ENCODE measurements at places on chromosomes 1 and 21.

- DNase-seq, result peak; percentile 65
Observed at GRCh38 chr1:205247130-205247921, 19.6 kb downstream of the TMCC2 start.

DNA sequence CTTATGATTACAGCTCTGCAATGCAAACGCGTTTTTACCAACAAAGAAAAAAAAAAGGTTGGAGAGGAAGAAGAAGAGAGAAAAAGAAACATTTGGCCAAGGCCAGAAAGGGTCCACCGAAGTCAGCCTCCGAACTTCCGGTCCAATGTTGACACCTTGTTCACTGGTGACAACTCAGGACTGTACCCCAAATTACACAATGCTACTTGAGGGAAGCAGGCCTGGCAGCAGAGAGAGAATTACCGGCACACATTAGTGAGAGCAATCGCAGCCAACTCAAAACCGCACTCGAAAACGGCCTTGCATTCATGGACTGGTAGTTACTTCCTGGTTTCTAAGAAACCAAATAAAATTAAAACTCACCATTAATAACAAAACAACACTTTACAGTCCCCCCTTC, 652.5 kb downstream of the KIF26B start:
- no peak for DNase-seq

DNA sequence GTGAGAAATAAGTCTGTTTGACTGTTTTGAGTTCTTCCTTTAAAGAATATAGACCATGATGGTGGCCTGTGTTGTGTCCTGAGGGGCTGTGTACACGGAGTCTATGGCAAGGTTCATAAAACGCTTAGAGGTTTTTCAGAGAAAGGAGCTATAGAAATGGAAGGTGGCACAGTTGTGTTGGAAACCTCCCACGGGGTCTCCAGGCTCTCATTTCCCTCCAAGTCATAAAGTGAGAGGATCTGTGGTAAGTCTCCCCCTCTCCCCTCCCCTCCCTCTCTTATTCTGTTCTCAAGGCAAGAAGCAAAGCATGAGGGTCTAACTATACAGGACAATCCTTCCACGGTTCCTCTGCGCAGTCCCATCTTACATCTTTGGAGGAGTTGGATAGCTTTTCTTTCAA, 139.2 kb downstream of the KIF26B start:
- DNase-seq, result no peak

GRCh38 chr1:161902182-161902581, 121.5 kb downstream of the OLFML2B start:
- DNase-seq, result no peak

GRCh38 chr1:235058695-235059094, 69.9 kb downstream of the TOMM20 start:
- DNase-seq, result no peak

- no peak for DNase-seq
Observed at GRCh38 chr1:198717510-198717909, 78.7 kb downstream of the PTPRC start.
